ENCODE measurements at places on chromosomes 12 and 14.
A peak's percentile ranks its signal among the peaks of the same experiment; 100 is the strongest.

DNA sequence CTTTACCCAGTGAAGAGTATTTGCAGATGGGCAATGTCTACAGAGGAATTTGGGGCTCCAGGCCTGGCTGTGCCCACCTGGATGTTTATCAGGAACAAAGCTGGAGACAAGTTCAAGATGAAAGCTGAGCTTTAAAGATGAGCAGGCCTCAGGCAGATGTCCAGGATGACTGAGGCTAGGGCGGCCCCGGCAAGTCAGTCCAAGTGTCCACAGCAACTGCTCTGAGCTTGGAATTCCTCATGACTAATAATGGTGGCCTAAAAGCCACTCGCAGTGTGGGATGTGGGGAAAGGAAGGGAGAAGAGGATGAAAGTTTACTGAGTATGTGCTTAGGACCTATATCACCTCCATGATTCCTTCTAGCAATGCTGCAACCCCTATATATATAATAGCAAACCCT, 128.2 kb upstream of the NOS1 start:
- DNase-seq = no peak

- DNase-seq = no peak
Observed at GRCh38 chr12:129401572-129401971, 502.3 kb downstream of the TMEM132D start.

- no peak for DNase-seq
Observed at GRCh38 chr14:91685600-91685999, 46.3 kb downstream of the CATSPERB start.

GRCh38 chr12:7948589-7949260, 12.7 kb upstream of the SLC2A3 start:
- DNase-seq = no peak

DNA sequence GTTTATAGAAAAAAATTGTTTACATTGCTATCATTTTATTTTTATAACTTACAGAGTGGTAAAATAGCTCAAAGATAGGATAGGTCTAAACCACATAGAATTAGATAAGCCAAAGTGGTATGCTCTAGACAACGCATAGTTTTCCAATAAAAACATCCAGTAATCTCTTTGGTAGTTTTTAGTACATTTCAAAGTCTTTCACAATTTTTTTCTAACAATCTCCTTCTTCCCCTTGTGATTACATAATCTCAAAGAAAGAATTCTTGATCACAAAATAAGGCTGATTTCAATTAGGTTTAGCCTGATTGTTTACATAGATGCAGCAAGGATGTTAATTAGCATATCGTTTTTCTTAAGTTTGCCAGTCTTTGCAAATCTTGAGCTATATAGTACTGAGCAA, 460.0 kb downstream of the FUT8 start:
- DNase-seq = peak; percentile 4

Data from non-pigmented ciliary epithelial cell (primary cell).